ENCODE measurements at places on chromosomes 5 and 9.

DNA sequence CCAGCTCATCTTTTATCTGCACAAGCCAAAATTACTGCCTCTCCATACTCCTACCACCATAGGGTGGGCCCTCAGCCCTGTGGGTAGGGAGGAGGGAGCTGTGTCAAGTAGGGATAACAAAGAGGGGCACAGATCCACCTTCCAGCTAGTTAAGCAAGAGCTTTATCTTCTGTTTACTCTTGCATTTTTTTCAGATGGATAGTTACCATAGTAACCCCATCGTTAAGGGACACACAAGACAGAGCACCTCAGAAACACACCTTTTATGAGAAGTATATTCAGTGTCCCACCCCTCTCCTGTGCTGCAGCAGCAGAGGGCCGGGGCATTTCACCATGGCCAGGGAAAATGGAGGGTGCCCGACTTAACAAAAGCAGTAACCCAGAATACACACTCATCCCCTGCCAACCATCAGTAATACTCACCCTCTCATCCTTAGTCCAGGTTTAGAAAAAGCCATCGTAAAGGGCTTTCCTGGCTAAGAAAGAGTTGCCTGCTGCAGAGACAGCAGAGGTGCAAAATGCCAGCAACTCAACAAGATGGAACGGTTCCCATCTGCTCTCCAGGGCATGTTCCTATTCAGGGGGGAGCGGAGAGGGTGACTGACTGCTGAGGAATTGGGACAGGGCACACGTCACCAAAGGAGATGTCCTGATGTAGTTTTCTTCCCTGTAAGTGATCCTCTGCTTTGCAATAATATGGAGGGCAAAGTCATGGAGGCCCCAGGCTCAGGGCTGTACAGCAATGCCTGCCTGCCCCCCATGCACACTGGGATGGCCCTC is 25.1 kb downstream of the MACROH2A1 start:
- no peak for DNase-seq

DNA sequence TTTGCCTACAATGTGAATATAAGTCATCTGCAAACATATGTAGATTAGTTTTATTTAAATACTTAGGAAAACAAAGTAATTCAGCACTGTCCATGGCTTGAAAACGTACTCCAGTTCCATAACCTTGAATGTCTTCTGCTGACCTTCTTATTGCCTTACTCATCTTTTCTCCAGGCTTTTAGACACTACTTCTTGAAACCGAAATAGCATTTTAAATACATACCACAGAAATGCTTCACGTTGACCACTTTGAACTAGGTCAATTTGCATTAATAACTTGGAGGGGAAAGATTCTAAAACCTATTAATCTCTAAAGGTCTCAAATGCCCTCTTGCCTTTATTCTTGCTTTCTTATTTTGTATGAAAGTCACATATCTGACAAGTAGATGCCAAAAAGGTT is 995.4 kb upstream of the ACO1 start:
- DNase-seq: no peak

GRCh38 chr9:136762915-136763648 is 1.2 kb downstream of the LCN15 start:
- no peak for DNase-seq

DNA sequence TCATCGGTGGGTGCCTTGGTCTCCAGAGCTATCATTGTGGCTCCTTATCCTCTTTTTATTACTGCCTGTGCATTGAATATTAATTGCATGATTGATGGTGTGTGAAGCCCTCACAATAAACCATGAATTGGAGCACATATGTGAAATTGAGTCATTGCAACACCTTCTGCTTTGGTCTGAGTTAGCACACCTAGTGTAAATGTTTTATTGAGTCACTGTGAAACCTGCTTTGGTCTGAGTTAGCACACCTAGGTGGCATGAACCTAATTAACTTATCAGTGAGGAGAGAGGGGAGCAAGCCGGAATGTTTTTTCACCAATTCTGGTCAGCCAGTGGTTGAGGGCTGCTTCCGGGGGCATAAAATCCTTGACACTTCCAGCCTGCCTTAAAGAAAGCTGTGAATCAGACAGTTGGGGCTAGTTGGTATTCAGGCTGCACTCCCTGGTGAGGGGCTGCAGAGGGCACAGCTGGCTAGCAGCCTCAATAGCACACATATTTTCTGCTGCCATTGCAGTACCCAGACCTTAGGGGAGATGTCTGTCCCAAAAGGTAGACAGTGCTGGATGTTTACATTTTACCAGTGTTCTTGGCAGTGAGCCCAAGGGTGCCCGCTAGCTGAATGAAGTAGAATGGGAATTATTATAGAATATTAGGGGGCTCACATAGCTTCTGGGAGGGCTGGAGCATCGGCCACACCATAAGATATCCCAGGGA is 76.5 kb upstream of the GOLM1 start:
- DNase-seq: peak; percentile 20

- peak; percentile 49 for DNase-seq
These were observed 583.4 kb downstream of the ACTL7B start for GRCh38 chr9:108272349-108272899.

- DNase-seq: no peak
These were observed 67.5 kb downstream of the ZFAND5 start for GRCh38 chr9:72297516-72297915.

GRCh38 chr5:28156981-28157380 is 1118.6 kb upstream of the CDH9 start:
- DNase-seq: no peak

DNA sequence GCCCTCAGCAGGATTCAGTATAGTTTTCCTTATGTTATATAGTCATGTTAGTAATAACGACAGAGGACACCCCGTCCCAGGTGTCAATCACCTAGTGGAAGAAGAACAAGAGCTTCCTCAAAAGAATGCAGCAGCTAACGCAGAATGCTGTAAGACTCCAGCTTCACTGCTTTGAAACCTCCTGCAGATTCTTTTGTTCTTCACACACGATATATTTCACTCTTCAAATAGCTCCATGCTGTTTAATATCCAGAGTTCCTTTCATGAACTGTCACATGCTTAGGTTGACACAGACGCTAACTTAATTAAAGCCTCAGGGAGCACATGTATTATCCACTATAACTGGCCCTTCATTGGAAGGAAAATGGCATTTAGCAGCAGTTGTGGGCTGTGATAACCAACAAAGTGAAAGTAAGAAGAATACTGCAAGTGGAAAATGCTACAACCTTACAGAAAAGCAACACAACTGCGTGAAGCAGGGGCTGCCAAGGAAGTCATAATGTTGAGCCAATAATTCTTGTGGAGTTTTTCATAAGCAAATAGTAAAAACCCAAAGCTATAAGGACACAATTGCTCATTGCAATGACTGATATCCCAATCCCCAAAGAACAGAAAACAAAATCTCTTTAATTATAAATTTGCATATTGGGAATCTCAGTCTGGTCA is 387.5 kb downstream of the PLK2 start:
- peak; percentile 41 for DNase-seq

GRCh38 chr9:23123048-23123632 is 676.5 kb downstream of the DMRTA1 start:
- no peak for DNase-seq

DNA sequence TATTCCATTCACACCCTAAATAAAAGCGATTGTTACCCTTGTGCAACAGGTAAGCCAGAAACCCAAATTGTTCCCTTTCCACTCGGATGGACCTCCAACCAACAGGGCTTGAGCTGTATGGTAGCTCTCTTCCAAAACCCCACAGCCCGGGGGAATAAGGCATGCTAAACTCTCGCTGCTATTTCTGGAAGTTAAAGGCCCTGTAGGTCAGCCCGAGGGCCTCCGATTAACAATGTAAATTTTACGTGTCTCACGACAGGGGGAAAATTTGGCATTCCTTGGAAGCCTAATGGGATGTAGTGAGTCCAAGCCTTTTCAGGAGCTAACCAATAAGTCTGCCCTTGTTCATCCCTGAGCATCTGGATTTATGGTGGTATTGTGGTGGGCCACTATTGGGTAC is 26.0 kb downstream of the CNOT8 start:
- DNase-seq: no peak

- DNase-seq: no peak
These were observed 74.4 kb upstream of the RUSC2 start for GRCh38 chr9:35415402-35416097.

DNA sequence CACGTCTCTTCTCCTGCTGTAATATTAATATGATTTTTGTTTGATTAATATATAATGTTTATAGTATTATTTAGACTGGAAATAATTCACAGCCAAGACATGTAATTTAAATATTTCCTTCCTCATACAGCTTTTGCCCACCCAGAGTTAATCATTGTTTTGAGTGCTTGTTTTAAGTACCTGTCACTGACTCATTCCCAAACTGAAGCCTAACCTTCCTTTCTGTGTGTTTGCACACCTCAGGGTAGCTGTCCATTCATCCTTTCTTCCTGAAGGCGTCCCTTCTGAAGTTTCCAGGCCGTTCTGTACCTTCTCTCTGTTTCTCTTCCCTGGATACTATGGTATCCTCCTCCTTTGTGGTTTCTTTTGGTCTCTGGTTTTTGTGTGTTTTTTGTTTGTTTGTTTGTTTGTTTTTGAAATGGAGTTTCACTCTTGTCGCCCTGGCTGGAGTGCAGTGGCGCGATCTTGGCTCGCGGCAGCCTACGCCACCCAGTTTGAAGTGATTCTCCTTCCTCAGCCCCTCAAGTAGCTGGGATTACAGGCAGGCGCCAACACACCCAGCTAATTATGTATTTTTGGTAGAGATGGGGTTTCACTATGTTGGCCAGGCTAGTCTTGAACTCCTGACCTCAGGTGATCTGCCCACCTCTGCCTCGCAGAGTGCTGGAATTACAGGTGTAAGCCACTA is 312.4 kb downstream of the DOCK8 start:
- no peak for DNase-seq

GRCh38 chr5:57681942-57682341 is 199.3 kb upstream of the ACTBL2 start:
- no peak for DNase-seq

- DNase-seq: no peak
These were observed 15.1 kb upstream of the LCP2 start for GRCh38 chr5:170312666-170313065.

DNA sequence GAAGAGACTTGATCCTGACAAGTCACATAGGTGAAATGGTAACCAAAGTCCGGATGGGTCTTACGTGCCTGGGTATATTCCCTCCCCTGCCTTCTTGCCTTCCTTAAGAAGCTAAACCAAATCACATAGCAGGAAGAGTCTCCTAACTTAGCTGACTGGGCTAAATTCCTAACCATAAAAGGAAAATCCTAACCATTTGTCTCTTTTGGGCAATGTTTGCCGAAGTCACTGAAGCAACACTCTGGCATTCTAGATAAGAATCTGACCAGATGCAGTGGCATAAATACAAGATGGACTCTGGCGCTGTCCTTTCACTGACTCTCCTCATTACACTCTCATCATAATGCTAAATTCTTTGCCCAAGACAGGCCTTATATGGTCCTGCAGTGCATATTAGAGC is 625.5 kb upstream of the RORB start:
- no peak for DNase-seq

DNA sequence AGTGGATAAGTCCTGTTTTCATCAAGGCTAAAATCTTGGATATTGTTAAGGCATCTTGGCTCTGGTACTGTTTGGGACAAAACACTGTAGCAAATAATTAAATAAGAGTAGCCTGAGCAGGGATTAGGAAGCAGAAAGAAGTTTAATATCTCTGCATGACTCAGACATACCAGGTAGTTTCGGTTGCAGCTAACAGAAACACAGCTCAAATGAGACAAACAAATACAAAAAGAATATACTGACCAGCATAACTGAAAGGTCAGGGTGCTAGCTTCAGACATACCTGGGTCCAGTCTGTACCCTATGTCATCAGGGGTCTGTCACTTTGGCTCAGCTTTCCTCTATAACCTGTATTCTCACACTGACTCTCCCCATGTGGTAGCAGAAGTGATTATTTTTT is 156.4 kb upstream of the MAP3K1 start:
- DNase-seq: no peak

GRCh38 chr5:132681476-132681831 is 7.7 kb downstream of the IL4 start:
- no peak for DNase-seq

DNA sequence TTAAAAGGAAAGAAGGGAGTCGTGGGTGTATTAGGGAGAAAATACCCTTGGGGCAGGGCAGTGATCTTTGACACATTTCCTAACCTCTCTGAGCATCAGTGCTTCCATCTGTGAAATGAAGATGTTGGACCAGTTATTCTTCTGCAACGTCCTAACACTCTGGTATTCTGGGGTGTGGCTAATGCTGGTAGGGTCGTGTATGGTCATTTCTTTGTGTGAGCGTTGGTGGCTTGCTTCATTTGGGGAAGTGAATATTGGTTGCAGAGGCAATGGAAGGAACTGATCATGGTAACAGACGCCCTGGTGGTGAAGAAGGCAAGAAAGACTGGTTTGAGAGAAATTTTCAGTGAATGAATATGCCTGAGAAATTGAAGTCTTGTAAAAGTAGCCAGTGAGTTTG is 67.9 kb upstream of the TTC23L start:
- DNase-seq: no peak

GRCh38 chr5:96638561-96638960 is 23.6 kb upstream of the CAST start:
- DNase-seq: no peak

- DNase-seq: no peak
These were observed 58.6 kb upstream of the LIFR start for GRCh38 chr5:38615042-38615441.

DNA sequence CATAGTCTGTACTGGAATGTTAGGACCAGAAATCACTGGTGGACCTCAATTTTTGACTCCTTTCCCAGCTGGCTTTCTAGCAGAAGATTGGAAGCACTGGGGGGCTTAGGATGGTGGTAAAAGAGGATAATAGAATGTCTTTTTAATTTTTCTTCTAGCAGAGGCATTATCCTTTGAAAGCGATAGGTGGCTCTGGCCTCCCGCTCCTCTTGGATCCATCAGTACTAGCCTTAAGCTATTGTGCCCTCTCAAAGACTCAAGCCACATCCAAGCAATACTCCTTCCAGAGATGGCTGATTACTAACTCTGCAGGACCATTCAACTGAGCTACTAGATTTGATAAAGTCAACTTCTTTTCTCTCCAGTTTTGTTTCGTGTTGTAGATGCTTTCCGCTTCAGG is 610.6 kb downstream of the CDH12 start:
- no peak for DNase-seq

DNA sequence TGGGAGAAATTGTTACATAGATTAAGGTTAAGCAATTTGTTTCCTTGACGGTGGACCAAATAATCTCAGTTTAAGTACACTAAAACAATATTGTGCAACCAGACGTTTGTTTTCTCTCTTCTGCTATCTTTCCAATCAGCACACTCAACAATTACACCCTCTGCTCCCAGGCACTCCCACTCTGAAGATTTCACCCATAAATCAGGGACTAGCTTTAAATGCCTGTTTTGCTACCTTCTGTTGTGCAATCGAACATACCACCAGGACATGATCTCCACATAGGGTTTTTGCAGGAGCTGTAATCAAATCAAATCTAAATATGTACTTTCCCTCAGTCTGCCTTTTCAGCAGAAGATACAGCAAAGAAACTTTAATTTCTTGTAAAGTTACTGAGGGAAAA is 405.8 kb upstream of the TLE4 start:
- DNase-seq: no peak

GRCh38 chr5:172443441-172444109 is 10.8 kb downstream of the SH3PXD2B start:
- no peak for DNase-seq
